ENCODE measurements at places on chromosomes 7 and 10. TPM values are rescaled to one million over a fixed set of nuclear protein-coding genes. Genes with fewer than 3 reads are reported as not detected.

Gene C1GALT1
- total RNA-seq, result 36.7 TPM

Gene GPER1
- 0.21 TPM for total RNA-seq

Gene NPFFR1
- total RNA-seq, result not detected

Gene SPDYE5
- total RNA-seq, result not detected

Gene NUTM2B
- 0.43 TPM for total RNA-seq

Gene NUDCD3
- 64.4 TPM for total RNA-seq

Gene LOXL4
- total RNA-seq, result 0.64 TPM

Gene ZCWPW1
- 1.4 TPM for total RNA-seq

Gene CYP17A1
- total RNA-seq, result not detected

Gene STRIP2
- total RNA-seq, result 12.3 TPM

Gene NDUFB2
- total RNA-seq, result 88.2 TPM

Gene MALRD1
- not detected for total RNA-seq

Gene SYT15
- not detected for total RNA-seq

Gene GIMAP8
- total RNA-seq, result under 0.01 TPM

Gene DNAJC12
- total RNA-seq, result 1.7 TPM

Gene HTR7
- 32.0 TPM for total RNA-seq

Gene ADRB1
- 4.0 TPM for total RNA-seq

Gene ZFAND2A
- 37.5 TPM for total RNA-seq

Gene TACC2
- 7.0 TPM for total RNA-seq

Gene MCM10
- total RNA-seq, result 3.9 TPM

Gene GIMAP4
- 2.2 TPM for total RNA-seq
